Stimulated activated CD4-positive, alpha-beta T cell treated with anti-CD3 and anti-CD28 coated beads, TNF-alpha, amount 100 ng/mL, for 1 hour (primary cell): ENCODE measurements at places on chromosomes 5 and 9.

GRCh38 chr5:33195431-33196165 is 245.2 kb upstream of the TARS1 start:
- DNase-seq, result no peak

GRCh38 chr5:100697970-100698369 is 162.8 kb downstream of the FAM174A start:
- no peak for DNase-seq

DNA sequence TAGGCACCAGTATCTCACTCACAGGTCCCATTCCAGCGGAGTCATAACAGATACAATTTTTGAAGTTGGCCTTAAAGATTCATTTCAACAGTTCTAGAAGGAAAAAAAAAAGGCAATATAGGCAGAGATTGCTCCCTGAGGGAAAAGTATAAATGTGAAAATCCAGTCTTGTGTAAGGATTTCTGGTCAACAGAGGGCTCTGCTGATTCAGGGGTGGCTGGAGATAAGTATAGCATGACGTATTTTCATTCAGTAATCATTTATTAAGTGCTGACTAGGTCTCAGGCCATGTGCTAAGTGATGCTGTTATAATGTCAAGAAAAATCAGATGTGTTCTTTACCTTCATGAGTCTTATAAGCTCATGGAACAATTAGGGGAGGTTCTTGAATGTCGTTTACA is 377.3 kb upstream of the MEF2C start:
- no peak for DNase-seq

- DNase-seq, result no peak
Measured at GRCh38 chr5:129972465-129973141, 68.3 kb downstream of the CHSY3 start.

- DNase-seq, result no peak
Measured at GRCh38 chr5:171050916-171051315, 189.1 kb downstream of the RANBP17 start.

GRCh38 chr5:123428521-123429220 is 5.5 kb upstream of the CEP120 start:
- DNase-seq, result no peak

DNA sequence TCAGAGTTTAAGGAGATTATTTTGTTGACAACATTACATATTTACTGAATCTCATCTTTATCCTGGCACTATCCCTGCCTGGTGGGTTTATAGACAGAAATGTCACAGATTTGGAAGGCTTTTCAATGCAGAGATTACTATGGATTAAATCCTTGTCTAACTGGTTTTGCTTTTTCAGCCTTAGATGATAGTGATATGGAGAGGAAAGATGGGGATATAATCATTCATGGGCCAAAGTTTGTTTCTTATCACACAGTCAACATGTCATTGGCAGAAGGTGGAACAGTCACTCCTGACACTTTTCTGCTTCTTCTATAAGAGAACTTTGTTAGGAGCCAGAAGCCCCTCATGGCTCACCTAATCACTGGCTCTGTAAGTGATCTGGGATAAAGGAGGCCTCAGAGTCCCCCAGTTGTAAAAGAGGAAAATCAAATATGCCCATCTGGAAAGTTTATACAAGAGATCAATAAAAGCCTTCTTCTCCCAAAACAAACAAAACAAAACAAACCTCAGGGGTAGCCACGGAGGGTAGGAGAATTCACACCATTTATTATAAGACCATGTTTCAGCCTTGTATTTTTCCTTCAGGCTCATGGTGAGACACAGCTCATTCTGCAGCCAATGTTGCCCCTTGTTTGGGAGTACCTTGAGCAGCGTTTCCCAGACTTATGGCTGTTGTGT is 101.2 kb downstream of the PCSK1 start:
- no peak for DNase-seq

DNA sequence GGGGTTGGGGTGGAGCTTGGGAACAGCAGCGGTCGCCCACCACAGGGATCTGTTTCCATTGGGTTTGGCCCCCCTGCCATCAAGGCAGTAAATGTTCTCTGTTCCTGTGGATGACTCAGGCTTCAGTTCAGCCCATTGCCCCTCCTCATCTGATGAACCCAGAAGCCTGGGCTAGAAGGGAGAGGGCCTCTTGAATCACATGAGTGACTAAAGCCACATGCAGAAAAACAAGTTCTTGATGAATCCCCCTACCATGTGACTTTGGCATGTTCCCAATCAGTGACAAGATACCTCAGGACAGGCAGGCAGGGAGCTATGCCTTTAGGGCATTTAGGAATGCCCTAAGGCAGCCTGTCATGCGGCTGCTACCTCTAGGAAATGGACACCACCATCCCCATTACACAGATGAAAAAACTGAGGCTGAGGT is 2.5 kb downstream of the SH3PXD2B start:
- DNase-seq, result no peak

GRCh38 chr5:172076761-172077244 is 70.4 kb upstream of the FBXW11 start:
- DNase-seq, result no peak

GRCh38 chr5:126416266-126416925 is 6.8 kb upstream of the GRAMD2B start:
- DNase-seq, result no peak

- no peak for DNase-seq
Measured at GRCh38 chr5:77853353-77853907, 77.3 kb upstream of the TBCA start.

DNA sequence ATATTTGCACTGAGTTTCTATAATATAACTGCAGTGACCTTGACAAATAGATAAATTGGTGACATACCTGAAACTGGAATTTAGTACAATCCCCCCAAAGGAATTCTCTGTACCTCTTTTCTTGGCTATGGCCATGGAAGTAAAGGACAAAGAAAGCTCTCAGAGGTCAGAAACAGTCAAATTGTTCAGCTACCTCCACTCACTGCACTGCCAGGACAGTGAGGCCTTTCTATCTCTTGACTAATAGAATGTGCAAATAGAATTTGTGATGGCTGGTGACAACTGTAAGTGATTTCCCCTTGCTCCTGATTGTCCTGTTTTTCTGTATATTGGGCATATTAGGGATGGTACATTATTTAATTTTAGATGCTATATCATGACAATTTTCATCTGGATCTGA is 67.1 kb downstream of the CCDC192 start:
- no peak for DNase-seq

GRCh38 chr5:54390015-54390414 is 65.5 kb upstream of the HSPB3 start:
- DNase-seq, result no peak

DNA sequence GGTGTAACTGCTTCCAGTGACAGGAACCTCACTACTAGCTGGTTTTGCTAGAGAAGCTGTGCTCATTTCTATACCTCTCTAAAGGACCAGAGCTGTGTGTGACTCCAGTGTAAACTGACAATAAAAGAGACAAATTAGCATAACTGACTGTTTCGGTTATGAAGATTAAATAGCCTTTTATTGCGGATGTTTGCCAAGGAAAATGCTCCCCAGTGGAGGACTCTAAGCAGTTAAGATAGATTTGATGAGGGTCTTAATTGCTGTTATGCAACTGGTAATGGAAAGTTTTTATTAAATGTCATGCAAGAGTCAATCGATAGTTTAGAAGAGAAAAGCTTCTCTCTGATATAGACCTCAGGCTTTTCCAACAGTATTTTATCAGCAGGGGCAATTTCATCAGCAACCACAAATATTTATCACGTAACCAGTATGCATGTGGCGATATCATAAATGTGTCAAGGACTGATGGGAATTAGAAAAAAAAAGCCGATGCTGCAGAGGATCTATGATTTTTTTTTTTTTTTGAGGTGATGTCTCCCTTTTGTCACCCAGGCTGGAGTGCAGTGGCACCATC is 275.2 kb upstream of the DMAC1 start:
- no peak for DNase-seq

GRCh38 chr9:133935328-133936005 is 56.7 kb downstream of the VAV2 start:
- no peak for DNase-seq

GRCh38 chr5:115930630-115931337 is 31.5 kb upstream of the LVRN start:
- DNase-seq, result no peak

GRCh38 chr9:104836767-104837166 is 72.8 kb downstream of the NIPSNAP3B start:
- DNase-seq, result no peak

DNA sequence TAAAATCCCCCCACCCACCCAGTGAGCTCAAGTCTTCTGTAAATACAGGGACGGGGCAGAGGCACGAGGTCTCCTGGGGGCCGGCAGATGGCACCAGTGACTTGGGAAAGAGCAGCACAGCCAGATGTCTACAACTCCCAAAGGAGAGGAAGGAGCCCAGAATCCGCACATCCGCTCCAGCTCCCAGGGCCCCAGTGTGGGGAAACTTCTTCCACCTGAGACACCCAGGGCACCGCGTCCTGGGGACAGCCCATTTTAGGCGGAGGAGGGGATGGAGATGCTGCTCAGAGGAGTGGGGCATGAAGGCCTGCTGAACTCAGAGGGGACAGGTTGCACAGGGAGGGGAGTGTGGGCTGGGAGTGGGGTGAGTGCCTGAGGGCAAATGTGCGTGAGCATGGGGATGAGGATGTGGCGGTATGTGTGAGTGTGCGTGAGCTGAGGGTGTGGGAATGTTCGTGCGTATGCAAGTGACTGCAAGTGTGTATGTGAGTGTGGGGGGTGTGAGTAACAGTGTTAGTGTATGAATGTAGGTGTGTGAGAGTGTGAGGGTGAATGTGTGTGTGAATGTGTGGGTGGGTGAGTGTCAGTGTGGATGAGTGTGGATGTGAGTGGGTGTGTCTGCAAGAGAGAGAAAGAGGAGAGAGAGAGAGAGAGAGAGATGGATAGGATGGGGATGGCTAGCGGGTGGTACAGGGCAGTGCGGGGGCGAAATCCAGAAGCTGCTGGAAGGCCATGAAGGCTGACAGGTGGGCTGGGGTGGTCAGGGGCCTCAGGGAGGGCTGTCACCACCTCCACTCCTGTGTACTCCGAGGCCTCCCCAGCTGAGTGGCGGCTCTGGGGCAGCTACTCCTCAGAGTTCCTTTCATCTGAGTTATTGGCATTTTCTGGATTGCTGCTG is 63.5 kb downstream of the DUSP1 start:
- no peak for DNase-seq

GRCh38 chr5:17219006-17219422 is 1.6 kb downstream of the BASP1 start:
- no peak for DNase-seq

- no peak for DNase-seq
Measured at GRCh38 chr5:89983216-89983615, 426.3 kb downstream of the CETN3 start.

DNA sequence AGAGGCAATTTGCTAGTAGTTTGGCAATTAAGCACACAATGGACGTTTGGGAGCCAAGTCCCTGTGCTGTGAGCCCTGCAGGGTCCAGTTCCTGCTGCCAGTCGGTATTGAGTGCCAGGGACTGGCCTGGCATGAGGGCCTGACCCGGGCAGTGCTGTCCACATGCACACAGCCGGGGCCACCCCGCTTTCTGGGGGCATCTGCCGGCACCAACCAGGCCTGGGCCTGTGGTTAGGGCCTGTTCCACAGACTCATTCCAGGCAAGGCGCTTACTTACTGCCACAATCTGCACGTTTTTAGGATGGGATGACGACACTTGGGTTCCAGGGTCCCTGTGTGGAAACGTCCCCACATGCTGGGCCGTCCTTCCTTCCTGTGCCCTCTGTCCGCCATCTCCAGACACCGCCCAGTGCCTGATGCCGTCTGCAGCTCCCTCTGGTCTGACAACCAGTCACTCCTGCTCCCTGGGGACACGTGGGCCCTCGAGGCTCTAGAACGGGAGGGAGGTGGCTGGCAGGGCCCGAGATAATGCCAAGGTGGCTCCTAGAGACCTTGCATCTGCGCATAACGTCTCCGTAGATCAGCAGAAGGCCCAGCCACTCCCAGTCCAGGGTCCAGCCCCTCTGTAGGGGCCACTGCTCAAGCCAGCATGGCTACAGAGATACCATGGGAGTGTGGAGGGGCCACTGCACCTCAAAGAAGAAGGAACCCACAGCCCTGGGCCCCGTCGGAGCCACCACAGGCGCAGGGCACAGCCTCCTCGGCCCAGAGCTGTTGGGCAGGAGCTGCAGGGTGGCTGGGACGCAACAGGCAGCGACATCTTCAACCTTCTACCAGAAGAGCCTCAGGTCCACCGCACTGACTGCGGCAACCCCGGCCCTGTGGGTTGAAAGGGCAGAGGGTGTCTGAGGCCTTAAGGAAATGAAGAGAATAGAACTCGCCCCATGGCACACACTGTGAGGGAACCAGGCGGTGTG is 24.7 kb downstream of the SLC9A3 start:
- DNase-seq, result no peak

- no peak for DNase-seq
Measured at GRCh38 chr5:36105819-36106218, 39.1 kb upstream of the UGT3A2 start.

GRCh38 chr9:85142968-85143367 is 473.4 kb downstream of the NTRK2 start:
- DNase-seq, result no peak

- no peak for DNase-seq
Measured at GRCh38 chr5:53817183-53817582, 256.7 kb downstream of the NDUFS4 start.

GRCh38 chr5:132215329-132215728 is 12.3 kb downstream of the P4HA2 start:
- no peak for DNase-seq

- no peak for DNase-seq
Measured at GRCh38 chr9:84397822-84398221, 57.3 kb upstream of the SLC28A3 start.

- DNase-seq, result no peak
Measured at GRCh38 chr5:125152044-125152443, 405.6 kb upstream of the ZNF608 start.

DNA sequence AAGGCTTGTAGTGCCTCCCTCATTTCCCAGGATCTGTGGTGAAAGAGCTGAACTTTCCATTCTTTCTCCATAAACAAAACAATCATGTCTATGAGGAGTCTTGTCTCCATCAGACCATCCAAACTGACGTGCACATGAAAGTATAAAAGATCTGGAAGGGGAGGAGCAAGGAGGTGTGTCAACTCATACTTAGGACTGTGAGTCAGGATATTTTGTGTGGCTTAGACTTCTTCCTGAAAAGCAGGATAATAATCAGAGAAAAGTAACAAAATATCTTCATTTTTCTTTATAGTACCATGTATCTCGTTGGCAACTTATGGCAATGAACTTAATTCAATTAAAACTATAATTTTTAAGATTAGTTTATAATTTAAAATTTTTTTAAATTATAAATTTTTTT is 96.0 kb upstream of the PRRC1 start:
- no peak for DNase-seq

GRCh38 chr9:74284581-74285450 is 212.3 kb upstream of the RORB start:
- DNase-seq, result no peak

DNA sequence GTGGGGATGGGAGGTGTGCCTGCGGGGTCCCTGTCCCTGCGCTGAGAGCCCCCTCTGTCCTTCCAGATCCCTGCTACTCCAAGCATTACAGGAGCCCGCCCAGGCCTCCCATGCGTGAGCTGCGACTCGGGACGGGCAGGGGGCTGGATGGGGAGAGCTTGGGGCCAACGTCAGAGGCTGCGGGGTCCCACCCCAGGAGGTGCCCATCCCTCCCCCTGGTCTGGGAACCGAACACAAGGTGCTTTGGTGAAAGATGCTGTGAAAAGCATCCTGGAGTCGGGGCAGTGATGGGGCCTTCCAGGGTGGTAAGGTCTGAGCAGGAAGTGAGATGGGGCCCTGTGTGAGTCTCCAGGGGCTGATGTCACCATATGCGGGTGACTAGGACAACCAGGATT is 2.7 kb downstream of the LCN9 start:
- DNase-seq, result no peak

GRCh38 chr9:114223564-114224246 is 68.4 kb downstream of the COL27A1 start:
- DNase-seq, result no peak

- no peak for DNase-seq
Measured at GRCh38 chr5:56259002-56259511, 25.9 kb upstream of the ANKRD55 start.

GRCh38 chr9:125970340-125970739 is 223.2 kb downstream of the PBX3 start:
- no peak for DNase-seq
